NCI-H1694 treated with DMSO at 0.1 percent for 48 hours (cell line): ENCODE measurements at places on chromosomes 6 and 20.

DNA sequence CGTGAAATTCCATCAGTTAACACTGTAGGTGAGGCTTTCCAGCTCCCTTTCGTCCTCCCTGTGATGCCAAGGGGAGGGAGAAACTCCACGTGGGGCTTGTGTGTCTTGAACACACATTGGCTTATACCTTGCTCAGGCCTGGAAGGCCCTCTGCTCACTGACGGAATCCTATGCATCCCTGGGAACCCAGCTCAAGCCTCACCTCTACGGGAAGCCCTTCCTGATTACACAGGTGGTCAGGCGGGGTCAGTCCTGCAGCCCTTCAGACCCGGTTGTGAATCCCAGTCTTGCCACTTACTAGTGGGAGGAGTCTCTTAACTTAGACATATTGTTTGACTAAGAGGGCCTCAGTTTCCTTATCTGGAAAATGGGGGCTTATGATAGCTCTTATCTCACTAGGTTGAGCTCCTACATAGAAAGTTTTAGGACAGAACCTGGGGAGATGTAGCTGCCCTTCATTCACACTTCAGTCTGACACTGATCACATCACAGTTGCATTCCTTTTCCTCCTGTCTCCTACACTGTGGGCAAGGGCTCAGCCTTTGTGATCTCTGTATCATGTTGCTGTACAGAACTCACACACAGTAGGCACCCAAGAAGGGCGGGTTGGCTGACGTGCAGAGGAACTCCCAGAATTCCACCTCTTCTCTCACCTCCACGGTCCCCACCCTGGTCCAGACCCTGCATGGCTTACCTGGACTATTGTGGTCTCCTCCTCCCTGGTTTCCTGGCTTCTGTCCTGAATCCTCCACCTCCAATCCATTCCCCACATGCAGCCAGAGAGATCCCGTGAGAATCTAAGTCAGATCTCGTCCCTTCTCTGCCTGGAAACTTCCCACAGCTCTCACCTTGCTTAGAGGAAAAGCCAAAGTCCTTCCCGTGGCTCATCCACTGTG lies 129.6 kb downstream of the CEBPB start:
- DNase-seq = no peak

- no peak for DNase-seq
These were observed 587.5 kb upstream of the ARID1B start for GRCh38 chr6:156189714-156190113.

DNA sequence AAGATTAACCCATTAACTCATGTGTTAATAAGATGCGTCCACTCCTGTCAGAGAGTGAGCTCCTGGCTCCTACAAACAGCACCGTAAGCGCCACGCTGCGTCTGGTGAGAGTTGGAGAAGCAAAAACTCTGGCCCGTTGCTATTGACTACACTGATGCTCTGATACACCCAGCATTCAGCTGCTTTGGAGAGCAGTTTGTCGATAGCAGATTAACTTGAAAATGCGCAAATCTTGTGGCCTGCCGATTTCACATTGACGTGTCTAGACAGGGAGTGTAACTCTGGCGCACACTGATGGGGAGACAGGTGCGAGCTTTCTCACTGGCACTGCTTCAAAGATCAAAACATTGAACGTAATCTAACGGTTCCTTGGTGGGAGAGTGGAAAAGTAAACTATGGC lies 151.7 kb upstream of the RPS6KA2 start:
- DNase-seq = no peak

DNA sequence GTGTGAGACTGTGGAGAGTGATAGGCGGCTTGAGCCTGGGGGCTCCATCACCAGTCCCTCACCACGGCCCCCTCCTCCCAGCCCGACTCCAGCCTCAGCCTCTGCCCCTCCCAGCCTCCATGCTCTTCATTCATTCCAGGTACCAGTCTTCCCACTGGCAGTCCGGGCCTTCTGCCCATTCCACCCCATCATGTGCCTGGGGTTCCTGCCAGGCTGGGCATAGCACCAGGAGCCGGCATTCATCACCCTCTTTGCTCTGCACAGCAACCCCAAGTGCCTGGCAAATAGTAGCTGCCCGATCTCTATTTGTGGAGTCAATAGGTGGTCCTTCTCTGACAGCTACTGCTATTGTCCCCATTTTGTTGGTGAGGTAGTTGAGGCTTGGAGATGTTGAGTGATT lies 39.6 kb upstream of the GTSF1L start:
- no peak for DNase-seq

- DNase-seq = no peak
These were observed 41.6 kb downstream of the SULF2 start for GRCh38 chr20:47743671-47744070.

- DNase-seq = no peak
These were observed 9.5 kb downstream of the NCR2 start for GRCh38 chr6:41344876-41345275.

GRCh38 chr20:21867353-21867752 lies 161.9 kb downstream of the PAX1 start:
- DNase-seq = no peak

DNA sequence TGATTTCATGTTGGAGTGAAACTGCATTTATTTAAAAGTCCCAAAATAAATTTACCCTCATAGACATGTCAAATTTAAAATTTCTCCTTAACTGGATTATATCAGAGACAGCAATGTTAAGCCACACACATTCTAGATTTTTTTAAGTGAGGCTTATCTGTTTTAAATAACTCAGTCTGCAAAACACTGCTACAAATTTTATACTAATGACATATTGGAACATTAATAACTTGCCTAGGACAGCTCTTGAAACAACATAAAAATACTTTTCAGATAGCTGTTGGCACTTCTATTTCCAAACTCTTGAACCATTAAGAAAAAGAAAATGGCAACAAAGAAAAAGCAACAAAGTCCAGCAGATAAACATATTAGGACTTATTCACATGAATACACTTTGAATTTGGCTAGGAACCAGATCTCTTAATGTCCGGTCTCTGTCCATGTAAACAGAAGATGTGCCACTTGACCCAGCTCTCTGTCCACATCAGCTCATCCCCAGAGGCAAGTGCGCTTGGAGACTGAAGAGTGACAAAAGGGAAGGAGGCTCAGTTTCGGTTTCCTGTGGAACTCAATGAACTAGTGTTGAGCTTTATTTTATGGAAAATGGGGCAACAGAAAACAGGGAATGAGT lies 219.3 kb upstream of the THBS2 start:
- no peak for DNase-seq

GRCh38 chr6:28880894-28881780 lies 42.6 kb downstream of the TRIM27 start:
- DNase-seq = peak; percentile 64
